ENCODE measurements at places on chromosomes 5 and 9.

GRCh38 chr5:176155922-176156359 is 82.3 kb upstream of the SIMC1 start:
- no peak for DNase-seq

DNA sequence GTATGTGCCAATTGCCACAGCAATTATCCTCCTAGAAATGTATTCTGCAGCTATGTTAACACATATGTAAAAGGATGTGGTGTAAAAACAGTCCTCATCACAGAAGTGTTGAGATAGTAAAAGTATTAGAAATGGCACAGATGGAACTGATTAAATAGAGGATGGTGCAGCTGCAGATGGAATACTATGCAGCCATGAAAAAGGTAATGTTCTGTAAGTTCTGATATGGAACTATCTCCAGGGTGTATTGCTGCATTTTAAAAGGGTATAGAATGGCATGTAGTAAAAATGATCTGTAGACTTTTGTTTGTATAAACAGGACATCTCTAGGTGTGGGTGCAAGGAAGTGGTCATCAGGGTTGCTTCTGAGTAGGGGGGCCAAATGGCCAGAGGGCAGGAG is 63.0 kb upstream of the PHYKPL start:
- no peak for DNase-seq

- no peak for DNase-seq
Observed at GRCh38 chr9:99895510-99895909, 10.9 kb upstream of the STX17 start.

GRCh38 chr5:17912794-17913193 is 278.5 kb downstream of the TAF11L14 start:
- DNase-seq: no peak

- no peak for DNase-seq
Observed at GRCh38 chr5:69279517-69279916, 44.8 kb downstream of the CDK7 start.

DNA sequence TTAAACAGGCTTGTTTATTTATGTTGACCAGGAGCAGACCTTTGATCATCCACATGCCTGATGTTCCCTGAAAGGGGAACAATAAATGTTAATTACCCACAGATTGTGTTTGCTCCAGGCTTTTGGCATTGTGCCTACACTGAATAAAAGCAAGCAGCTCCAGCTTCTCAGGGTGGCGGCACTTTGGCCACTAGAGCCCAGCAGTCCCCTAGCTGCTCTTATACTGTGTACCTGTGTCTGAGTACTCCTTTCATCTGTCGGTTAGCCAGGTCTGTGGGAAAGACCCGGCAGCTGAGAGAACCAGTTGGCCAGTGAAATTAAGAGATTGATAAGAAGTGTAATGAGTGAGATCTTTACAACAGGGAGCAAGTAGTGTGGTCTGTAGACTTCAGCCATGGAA is 254.8 kb upstream of the FTMT start:
- no peak for DNase-seq

- no peak for DNase-seq
Observed at GRCh38 chr5:179415291-179416060, 70.2 kb upstream of the ADAMTS2 start.

DNA sequence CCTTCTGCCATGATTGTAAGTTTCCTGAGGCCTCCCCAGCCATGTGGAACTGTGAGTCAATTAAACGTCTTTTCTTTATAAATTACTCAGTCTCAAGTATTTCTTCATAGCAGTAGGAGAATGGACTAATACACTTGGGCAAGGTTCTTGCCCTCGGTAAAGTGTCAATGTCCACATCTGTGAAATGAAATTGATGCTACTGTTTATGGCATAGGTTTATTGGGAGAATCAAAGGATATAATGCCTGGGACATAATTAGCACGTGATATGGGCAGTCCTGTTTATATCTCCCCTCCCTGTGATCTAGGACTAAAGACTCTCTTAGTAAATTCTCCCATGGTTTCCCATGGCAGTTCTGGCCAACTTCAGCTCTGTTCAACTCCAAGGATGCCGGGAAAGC is 19.4 kb downstream of the TMEM174 start:
- no peak for DNase-seq

GRCh38 chr9:136364942-136365774 is 1.6 kb upstream of the DNLZ start:
- DNase-seq: no peak

DNA sequence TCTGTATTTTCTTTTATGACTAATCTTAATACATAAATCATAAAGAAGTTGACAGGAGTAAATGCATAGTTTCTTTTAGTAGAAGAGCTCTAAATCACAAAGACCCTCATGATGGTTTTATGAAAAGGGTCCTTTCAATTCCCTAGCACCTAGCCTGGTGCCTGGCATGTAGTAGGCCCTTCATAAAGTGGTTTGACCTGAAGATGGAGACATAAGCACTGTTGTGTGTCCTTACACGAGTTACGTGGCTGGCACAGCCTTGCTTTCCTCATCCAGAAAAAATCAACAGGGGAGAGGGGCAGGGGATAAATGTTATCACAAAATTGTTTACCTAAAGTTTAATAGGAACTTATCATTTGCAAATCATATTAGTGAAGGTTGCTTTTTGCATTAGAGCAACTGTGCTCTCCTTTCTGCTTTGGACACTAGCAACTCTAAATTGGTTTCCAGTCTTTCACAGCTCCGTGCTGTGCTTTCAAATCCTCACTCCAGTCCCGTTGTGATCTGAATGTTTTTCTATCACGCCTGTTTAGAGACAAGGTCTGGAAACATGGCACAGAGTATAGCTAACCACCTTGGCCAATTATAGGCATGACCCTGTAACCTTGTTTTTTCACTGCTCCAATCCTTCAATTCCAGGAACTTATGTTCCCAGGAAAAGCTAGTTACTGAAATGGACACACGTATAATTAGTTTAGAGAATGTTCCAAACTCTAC is 55.7 kb downstream of the ARL15 start:
- DNase-seq: no peak

GRCh38 chr9:125425170-125425897 is 163.7 kb downstream of the GAPVD1 start:
- DNase-seq: no peak

DNA sequence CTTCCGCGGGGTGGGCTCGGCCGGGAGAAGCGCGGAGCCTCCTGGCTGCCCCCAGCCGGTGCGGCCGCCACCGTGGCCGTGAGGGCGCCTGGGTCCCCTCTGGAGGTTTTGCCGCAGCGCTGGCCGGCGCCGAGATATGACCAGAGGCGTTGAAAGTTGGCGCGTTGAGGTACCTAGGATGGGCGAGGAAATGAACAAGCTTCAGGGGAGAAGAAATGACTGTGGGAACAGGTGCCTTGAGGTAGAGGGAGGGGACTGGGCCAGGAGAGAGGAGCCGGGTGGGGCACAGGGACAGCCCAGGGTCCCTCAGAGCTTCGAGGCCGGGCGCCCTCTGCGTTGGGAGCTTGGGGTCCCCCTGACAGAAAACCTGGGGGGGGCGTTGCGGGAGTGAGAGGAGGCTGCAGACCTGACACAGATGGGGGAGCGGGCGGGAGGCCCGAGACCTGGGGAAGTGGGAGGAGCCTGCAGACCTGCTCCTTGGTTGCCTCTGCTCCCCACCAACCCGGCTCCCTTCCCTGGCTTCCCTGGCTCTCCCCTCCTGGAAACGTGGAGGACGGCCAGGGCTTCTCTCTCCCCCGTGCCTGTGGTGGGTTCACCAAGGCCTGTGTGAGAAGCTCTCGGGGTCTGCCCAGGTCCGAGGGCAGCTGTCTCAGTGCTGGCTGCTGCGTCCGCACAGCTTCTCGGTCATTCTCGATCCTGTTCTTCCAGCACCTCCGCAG is 14.2 kb downstream of the RABL6 start:
- no peak for DNase-seq

GRCh38 chr9:72728031-72728770 is 206.8 kb downstream of the TMC1 start:
- no peak for DNase-seq

DNA sequence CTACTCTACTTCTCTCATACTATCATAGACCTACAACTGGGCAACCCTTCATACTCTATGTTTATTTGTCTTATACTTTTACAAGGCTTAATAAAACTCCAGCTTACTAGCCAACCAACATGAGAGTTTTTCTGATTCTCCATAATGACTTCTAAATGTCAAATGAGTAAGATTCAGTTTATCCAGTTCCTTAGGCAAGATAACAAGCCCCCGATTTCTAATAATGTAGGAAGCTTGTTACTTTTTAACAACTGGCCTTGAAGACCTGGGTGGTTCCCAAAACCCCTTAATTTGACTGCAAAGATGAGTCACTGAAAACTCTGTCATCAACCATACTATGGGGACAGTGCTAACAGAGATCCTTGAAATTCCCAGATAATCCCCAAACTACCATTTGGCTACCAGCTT is 294.6 kb upstream of the ACTBL2 start:
- no peak for DNase-seq

DNA sequence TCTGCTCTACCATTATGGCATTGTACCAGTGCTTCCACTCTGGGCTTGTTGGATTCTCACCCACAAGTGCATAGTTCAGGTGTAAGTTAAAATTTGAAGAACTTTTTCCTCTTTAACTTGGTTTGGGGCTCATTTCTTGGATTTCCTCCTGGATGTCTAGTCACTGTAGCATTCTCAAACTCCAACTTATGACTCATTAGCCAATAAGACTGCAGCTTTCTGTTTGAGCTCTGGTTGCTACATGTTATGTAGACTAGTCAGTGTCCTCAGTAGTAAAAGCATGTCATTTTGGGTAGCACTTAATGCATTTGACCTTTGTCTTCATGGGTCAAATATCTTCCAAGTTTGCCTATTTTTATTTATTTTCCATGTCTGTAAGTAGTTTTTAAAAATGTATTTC is 790.8 kb downstream of the BRINP1 start:
- no peak for DNase-seq
